ENCODE measurements at places on chromosomes 3 and 15.

GRCh38 chr3:49530701-49531100 lies 23.6 kb upstream of the BSN start:
- no peak for DNase-seq

- DNase-seq, result no peak
Observed at GRCh38 chr15:81785679-81786078, 260.1 kb downstream of the MEX3B start.

- DNase-seq, result no peak
Observed at GRCh38 chr15:101126618-101127505, 125.0 kb downstream of the CHSY1 start.

DNA sequence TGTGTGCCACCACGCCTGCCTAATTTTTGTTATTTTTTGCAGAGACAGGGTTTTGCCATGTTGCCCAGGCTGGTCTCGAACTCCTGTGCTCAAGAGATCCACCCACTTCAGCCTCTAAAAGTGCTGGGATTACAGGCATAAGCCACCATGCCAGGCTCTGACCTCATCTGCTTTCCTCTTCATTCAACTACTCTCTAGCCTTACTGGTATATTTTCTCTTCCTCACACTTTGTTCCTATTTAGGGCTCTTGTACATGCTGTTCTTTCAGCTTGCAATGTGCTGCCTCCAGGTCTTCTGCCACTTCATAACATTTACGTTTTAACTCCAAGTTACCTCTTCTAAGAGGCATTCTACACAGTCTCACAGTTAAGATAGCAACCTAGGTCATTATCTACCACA lies 34.9 kb downstream of the PIK3CB start:
- no peak for DNase-seq

DNA sequence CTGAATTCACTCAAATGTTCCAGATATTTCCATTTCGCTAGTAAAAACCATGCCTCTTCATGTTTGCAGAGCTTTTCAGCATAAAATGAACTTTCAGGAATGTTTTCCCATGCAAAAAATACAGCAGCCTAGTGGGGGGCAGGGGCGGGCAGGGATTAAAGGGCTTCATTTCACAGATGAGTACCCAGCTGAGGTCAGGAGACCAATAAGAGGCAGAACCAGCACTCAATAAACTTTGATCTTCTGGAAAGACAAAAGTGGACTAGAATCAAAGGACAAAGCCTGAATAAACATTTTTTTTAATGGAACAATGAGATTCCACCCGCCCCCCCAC lies 8.0 kb downstream of the KLHL25 start:
- no peak for DNase-seq

GRCh38 chr15:71232411-71232810 lies 117.1 kb downstream of the THSD4 start:
- no peak for DNase-seq

- no peak for DNase-seq
Observed at GRCh38 chr3:63580151-63580550, 72.3 kb upstream of the SNTN start.

Data from left hindlimb (tissue), 1 donor.